ENCODE measurements at places on chromosomes 2 and 18.

DNA sequence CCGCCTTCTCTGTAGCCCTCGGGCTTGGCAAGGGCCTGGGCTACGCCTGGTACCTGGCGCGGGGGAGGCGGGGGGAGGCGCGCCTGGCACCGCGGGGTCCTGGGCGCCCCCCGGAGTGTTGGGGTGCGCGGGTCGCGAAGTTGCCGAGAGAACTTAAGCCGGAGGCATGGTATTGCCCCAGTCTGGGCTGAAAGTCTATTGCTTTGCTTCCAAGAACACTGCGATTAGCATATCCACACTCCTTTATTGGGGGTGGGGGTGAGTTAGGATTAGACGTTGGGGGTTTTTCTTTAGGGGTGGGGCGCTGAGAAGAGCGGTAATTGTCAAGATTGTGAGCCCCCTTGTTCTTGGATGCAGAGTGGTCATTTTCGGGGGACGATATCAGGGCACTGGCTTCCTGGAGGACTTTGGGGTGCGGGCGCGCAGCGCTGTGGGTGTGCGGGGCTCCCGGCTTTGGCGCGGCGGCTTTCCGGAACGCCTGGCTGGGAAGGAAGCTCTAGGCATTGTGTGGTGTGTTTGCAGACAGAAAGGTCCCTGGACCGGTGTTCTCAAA lies 798 bp downstream of the TANC1 start:
- DNase-seq = no peak

DNA sequence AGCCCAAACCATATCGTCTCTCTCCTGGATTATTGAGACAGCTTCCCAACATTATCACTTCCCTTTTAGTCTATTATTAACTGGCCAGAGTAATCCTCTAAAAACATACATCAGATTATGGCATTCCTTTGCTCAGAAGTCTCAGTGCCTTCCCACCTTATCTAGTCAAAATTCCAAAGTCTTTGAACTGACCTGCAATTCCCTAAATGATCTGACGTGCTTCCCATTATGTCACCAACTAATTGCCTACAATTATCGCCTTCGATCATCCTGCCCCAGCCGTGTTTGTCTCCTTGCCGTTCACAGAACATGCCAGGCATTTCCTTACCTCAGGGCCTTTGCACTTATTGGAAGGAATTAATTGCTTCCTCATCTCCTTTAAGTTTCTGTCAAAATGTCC lies 332.4 kb downstream of the IRS1 start:
- no peak for DNase-seq

DNA sequence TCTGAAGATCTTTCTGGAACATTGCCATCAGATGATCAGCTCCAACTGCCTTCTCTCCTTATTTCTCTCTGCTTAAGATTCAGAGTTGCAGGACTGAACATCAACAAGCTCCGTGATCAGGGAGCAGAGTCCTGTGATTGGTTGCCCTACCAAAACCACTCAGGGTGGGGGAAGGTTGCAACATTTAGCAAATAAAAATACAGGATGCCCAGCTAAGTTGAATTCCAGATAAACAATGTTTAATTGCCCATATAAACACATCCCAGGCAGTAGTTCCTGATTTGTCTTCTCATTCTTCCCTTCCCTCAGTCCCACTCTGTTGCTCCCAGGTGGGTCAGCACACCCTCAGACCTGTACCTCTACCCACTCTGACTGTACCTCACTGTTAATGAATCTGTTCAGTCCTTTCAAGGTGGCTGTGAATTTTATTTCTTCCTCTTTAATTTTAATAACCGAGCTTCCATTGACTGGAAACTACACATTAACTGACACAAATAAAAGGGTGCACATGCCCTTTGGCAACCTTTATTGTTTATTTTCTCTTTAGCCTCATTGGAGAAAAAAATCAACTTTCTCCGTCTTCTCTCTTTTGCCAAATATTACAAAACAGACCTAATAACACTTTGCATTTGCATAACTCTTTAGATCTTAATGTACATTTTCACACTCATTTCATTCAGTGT lies 167.1 kb upstream of the PKDCC start:
- no peak for DNase-seq

- DNase-seq = no peak
These were observed 62.8 kb downstream of the LDLRAD4 start for GRCh38 chr18:13281406-13281805.

DNA sequence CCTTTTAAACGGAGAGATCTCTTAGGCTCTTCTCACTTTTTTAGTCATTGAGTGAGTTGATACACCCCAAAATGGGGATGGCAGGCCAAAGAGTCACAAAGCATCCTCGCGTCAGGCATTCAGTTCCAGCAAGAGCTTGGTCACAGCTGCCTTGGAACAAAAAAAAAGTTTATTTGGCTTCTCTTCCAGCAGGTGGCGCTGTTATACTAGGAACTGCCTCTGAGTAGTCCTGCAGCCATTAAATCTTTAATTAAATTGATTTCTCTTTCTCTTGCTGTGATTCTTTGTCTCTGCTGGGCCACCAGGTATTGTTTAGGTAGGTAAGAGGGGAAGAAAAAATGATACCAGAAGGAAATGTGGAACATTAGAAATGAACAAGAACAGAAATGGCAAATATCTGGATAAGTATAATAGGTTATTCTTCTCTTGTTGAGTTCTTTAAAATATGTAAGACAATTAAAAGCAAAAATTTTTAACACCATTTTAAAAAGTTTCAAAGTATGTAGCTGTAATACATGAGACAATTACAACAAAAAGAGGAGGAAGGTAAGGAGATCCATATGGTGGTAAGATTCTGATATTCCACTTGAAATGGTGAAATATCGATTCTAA lies 175.1 kb downstream of the GALNT1 start:
- peak; percentile 25 for DNase-seq

DNA sequence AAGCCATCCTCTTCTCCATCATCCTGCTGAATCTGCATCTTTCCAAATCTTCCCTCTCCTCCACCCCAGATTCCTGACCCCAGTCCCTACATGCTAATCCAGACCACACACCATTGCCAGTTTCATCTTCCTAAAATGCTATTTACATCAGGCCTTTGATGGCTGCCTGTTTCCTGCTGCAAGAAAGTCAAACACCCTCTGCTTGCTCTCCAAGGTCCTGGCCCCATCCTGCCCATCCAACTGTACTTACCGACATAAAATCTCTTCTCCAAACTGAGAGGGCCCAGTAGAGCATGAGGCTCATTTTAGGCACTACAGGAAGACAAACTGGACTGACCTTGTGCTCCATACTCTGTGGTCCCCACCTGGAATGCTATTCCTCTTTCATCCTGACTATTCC lies 19.0 kb downstream of the ALK start:
- DNase-seq = no peak

GRCh38 chr2:211390536-211391188 lies 834.3 kb downstream of the CPS1 start:
- DNase-seq = no peak

DNA sequence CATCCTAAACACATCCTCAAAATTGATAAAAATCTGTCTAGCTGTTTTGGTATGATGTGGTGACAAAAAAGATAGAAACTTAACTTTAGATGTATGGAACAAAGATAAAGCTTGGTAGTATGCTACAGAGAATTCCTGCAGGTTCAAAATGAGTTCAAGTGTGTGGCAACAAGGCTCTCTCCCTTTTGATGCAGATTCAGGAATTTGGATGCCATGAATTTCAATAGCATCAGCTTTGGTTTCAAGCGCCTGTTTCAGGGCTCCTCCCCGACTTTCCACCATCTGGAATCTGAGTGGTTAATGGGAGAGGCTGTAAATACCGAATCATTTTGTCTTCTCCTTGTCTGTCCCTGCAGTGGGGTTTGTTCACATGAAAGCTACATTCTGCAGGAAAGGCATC lies 180.6 kb downstream of the MTX2 start:
- DNase-seq = no peak

GRCh38 chr2:232276084-232276732 lies 102.3 kb upstream of the ALPP start:
- no peak for DNase-seq

- DNase-seq = no peak
These were observed 980.8 kb downstream of the TSN start for GRCh38 chr2:122736279-122736678.

DNA sequence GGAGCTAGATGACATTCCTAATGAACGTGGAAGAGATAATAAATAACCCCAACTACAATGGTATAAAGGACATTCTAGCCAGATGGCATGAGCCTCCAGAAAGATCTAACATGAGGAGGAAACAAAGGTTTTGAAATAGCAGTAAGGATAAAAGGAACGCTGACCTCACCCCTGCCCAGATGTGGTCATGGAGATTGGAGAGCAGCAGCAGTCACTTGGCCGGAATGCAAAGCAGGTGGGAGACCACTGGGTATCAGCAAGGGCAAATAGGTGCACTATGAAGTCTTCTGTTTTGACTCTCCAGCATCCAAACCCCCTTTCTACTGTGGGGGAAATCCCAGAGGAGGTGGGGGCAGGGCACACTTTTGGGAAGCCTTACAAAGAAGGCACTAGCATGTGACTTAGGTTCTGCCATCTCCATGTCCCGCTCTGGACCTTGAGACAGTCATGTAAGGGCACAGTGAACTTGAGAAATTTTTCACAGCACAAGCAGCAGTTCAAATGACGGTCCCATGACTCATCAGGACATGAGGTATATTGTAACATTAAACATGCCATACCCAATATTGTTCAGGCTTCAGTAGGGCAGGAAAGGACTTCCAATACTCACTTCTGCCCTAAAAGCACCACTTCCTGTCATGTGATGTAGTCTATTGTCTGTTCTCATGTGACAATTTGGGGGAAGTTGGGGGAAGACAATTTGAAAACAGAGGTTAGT lies 55.2 kb downstream of the METTL4 start:
- DNase-seq = no peak

- DNase-seq = no peak
These were observed at the start of gene ATP8B1 for GRCh38 chr18:57803103-57803969. TSS of gene ATP8B1 (minus strand) at chr18:57803315. CDS start at chr18:57731807, 71,508 bp downstream.

GRCh38 chr2:11373096-11373495 lies 28.7 kb upstream of the ROCK2 start:
- DNase-seq = no peak

DNA sequence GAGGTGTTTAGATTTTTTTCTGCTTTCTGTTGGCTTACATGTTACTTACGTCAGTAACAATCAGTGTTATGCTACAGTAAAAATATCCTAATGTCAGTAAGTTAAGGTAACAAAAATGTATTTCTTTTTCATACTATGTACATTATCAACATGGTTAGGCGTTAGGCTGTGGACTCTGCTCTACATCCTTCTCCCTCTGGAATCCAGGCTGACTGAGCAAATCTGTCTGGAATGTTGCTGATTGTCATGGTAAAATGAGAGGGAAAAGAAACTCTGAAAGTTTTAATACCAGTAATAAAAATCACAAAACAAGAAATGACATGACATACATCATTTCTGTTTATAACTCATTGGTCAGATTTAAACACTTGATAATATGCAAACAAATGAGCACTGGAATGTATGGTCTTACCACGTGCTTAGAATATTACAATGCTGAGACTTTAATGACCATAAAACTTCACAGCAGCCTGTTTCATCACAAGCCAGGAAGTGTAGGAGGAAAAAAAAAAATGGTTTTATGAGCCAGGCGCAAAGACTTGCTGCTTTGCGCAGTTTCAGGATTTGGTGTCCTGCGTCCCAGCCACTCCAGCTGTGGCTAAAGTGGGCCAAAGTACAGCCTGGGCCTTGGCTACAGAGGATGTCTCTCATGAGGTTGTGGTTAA lies 252.4 kb downstream of the FSIP2 start:
- DNase-seq = no peak

DNA sequence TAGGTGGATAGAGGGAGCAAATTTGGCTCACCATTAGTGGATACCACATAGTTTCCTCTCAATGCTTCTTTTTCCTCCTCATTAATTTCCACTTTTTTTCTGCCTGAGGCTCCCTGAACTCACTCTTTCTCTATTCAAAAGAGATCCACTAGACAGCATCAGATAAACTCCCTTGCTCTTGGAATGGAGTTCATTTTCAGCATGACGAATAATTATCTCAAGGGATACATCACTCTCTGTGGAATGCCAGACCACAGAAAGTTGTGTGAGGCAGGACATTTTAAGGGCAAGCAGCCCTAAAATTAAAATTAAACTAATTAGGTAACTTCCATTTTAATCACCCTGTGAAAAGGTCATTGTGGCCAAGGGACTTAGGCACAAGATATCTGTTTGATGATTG lies 1920.1 kb upstream of the CELF4 start:
- DNase-seq = no peak

GRCh38 chr18:70041459-70042050 lies 93.9 kb upstream of the CD226 start:
- no peak for DNase-seq

DNA sequence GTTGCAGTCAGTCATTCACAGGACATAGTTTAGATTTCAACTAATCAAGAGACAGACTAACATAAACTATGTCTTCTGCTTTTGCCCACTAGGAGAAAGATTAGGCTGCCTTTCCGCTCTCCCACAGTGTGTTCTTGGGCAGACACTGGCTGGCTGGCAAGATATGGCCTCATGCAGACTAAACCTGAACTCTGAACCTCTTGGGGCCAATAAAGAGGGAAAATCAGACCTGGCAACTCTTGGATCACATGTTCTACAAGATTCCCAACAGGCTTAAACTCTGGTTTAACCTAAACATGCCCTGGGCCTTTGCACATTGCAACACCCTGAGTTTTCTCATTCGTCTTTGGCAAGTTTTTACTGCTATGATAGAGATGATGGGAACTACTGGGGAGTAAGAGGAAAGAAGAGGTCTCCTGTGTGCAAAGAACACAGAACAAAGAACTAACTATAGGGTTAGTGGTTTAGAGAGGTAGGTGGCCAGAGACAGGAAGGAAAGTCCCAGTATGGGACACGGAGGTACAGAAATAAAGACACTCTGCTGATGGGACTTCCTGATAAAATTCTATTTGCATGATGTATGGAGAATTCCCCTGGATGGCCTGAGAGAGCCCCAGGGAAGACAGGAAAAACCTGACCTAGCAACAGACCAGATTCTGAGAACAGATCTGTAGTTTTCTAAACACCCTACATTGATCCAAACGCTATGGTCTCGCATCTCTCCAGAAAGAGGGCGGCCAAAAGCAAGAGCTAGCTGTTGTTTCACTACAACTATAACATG lies 2.0 kb upstream of the ATRAID start:
- DNase-seq = no peak

DNA sequence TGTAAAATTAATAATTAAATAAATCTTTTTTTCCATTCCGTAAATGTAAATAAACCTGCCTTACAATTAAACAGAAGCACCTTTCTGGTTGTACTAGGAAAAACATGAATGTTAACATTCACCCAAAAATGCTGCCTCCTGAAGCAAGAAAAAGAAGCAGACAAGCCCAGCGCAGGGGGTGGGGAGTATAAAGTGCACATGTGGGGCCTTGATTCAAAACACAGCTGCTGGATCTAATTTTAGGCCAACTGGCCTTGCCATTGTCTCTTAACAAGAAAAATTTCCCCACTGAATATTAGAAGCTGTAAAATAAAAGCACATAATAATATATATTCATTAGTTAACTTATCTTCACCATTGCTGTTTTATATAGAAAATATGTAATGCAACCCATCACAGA lies 28.3 kb downstream of the TCF4 start:
- DNase-seq = no peak

GRCh38 chr2:19059076-19059475 lies 299.3 kb downstream of the OSR1 start:
- no peak for DNase-seq

GRCh38 chr18:22455425-22456115 lies 37.9 kb upstream of the CTAGE1 start:
- DNase-seq = no peak

- DNase-seq = no peak
These were observed 22.2 kb upstream of the CAB39 start for GRCh38 chr2:230690439-230690838.

All from renal cortex interstitium (tissue), 15 donors.